ENCODE measurements at places on chromosomes 4 and X.

- H3K36me3 ChIP-seq, result peaks cover 44% of the 10 kb centered on the region
- no peak overlapping the region for H3K4me3 ChIP-seq
- H3K4me1 ChIP-seq, result peaks cover 12% of the 10 kb centered on the region
Measured at GRCh38 chrX:119617517-119618164, 11.4 kb upstream of the NKRF start.

- DNase-seq, result no peak
- H3K36me3 ChIP-seq, result no peaks in the 10 kb centered on the region
- H3K27ac ChIP-seq, result no peak overlapping the region
- no peak overlapping the region for H3K4me3 ChIP-seq
Measured at GRCh38 chr4:14022456-14022855, 394.9 kb upstream of the BOD1L1 start.

DNA sequence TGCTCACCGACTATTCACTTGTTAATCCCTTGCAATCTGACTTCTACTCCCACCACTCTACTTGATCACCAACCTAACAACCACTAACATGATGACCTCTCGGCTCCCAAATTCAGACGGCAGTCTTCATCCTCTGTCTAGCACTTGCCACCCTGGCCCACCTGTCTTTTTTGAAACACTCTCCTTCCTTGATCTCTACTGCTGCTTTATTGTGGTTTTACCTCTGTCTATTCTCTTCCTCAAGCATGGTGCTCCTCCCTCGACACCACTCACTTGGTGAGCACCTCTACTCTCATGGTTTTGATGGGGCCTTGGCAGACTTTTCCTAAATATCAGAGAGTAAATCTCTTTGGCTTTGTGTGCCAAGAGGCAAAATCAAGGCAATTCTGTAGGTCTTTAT lies 21.7 kb upstream of the CXCR3 start:
- no peak overlapping the region for H3K4me3 ChIP-seq
- peaks cover 3% of the 10 kb centered on the region for H3K27me3 ChIP-seq
- H3K36me3 ChIP-seq, result no peaks in the 10 kb centered on the region
- H3K27ac ChIP-seq, result no peak overlapping the region

GRCh38 chr4:45475548-45475947 lies 648.3 kb downstream of the GABRG1 start:
- no peak overlapping the region for H3K4me3 ChIP-seq
- no peaks in the 10 kb centered on the region for H3K36me3 ChIP-seq
- no peaks in the 10 kb centered on the region for H3K27me3 ChIP-seq
- H3K4me1 ChIP-seq, result no peaks in the 10 kb centered on the region

- H3K4me1 ChIP-seq, result peaks cover 31% of the 10 kb centered on the region
- no peak for DNase-seq
- H3K4me3 ChIP-seq, result no peak overlapping the region
- H3K36me3 ChIP-seq, result peaks cover 29% of the 10 kb centered on the region
- peaks cover 12% of the 10 kb centered on the region for H3K27me3 ChIP-seq
Measured at GRCh38 chr4:83609365-83609764, 73.5 kb downstream of the GPAT3 start.

DNA sequence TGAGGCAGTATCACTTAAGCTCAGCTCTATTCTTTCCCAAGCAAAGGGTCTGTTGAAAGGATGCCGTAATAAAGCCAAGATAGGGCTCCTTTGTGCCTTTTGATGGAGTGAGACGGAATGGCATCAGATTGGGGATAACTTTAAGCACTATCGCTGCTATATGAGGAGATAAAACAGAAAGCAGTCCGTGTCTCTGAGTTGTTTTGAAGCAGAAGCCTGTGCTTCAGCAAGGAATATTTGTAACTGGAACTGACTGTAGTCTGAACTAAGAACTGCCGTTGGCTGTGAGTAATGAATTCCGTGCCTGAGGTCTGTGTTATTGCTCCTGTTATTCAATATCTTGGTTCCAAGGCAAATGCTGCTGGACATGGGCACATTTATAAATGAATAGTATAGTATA lies 297.4 kb downstream of the ANKRD50 start:
- H3K4me1 ChIP-seq, result peaks cover 8% of the 10 kb centered on the region
- H3K4me3 ChIP-seq, result no peak overlapping the region
- H3K27ac ChIP-seq, result no peak overlapping the region
- DNase-seq, result no peak
- peaks cover 3% of the 10 kb centered on the region for H3K27me3 ChIP-seq
- no peaks in the 10 kb centered on the region for H3K36me3 ChIP-seq

Measured in nephron progenitor cell (in vitro differentiated cells).